ENCODE measurements at places on chromosomes 7 and 10. TPM values are rescaled to one million over a fixed set of nuclear protein-coding genes. Genes with fewer than 3 reads are reported as not detected.
A peak's percentile ranks its signal among the peaks of the same experiment; 100 is the strongest.

The AGBL3 gene
- total RNA-seq, result 3.4 TPM

The MALRD1 gene
- total RNA-seq, result not detected

The ATOH7 gene
- total RNA-seq, result not detected

The ASB10 gene
- not detected for total RNA-seq

The CHAT gene
- total RNA-seq, result not detected

DNA sequence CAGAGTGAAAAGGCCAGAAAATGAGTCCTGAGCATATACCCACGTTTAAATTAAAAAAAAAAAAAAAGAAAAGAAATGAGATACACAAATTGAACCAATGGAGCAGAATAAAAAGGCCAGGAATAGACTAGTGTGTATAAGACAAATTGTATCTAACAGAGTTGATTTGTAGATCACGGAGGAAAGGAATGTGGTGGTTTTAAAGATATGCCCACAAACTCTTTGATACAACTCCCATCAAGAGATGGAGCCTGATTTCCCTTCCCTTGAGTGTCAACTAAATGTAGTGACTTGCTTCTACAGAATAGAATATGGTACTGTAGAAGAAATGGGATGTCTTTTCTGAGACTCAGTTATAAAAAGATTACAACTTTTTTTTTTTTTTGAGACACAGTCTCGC lies 10.4 kb downstream of the SYPL1 start:
- H3K4me1 ChIP-seq, result peaks cover 16% of the 10 kb centered on the region
- H3K27ac ChIP-seq, result no peak overlapping the region
- DNase-seq, result no peak
- no peak overlapping the region for H3K4me3 ChIP-seq

- H3K36me3 ChIP-seq, result peaks cover 7% of the 10 kb centered on the region
- no peaks in the 10 kb centered on the region for H3K27me3 ChIP-seq
- no peak overlapping the region for H3K4me3 ChIP-seq
- peak overlapping the region; percentile 96 for H3K27ac ChIP-seq
These were observed 5.1 kb downstream of the ITPRIP start for GRCh38 chr10:104333032-104333727.

- H3K27ac ChIP-seq, result no peak overlapping the region
- H3K27me3 ChIP-seq, result no peaks in the 10 kb centered on the region
- no peak overlapping the region for H3K4me3 ChIP-seq
- no peaks in the 10 kb centered on the region for H3K36me3 ChIP-seq
These were observed 57.2 kb upstream of the SMNDC1 start for GRCh38 chr10:110361800-110362456.

- H3K27me3 ChIP-seq, result no peaks in the 10 kb centered on the region
- H3K4me3 ChIP-seq, result no peak overlapping the region
- no peak for DNase-seq
- peaks cover 14% of the 10 kb centered on the region for H3K4me1 ChIP-seq
- no peaks in the 10 kb centered on the region for H3K36me3 ChIP-seq
- H3K27ac ChIP-seq, result no peak overlapping the region
These were observed 93.8 kb downstream of the PARD3 start for GRCh38 chr10:34721208-34721840.

- no peaks in the 10 kb centered on the region for H3K27me3 ChIP-seq
- no peak overlapping the region for H3K4me3 ChIP-seq
These were observed 41.6 kb downstream of the CDC123 start for GRCh38 chr10:12237265-12238220.

DNA sequence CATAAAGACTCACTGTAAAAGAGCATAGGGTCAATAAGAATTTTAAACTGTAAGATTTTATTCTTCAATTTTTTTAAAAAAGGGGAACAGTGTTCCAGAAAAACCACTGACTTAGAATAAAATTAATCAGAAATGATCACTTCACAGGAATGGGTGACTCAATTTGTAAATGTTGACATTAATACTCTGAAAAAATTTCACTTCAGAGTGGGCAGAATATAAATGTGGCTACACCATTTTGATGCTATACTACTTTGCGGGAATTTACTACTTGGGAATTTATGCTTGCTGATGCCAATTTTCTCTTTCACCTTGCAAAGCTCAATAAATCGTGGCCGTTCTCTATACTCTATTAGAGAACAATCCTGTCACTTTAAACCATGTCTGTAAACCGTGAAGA lies 126.9 kb downstream of the HIBADH start:
- no peak overlapping the region for H3K4me3 ChIP-seq
- no peaks in the 10 kb centered on the region for H3K27me3 ChIP-seq
- no peak for DNase-seq
- H3K4me1 ChIP-seq, result no peaks in the 10 kb centered on the region
- no peak overlapping the region for H3K27ac ChIP-seq

- no peaks in the 10 kb centered on the region for H3K4me1 ChIP-seq
- H3K36me3 ChIP-seq, result no peaks in the 10 kb centered on the region
- no peak overlapping the region for H3K27ac ChIP-seq
- no peaks in the 10 kb centered on the region for H3K27me3 ChIP-seq
These were observed 156.3 kb upstream of the GRB10 start for GRCh38 chr7:50939021-50939420.

DNA sequence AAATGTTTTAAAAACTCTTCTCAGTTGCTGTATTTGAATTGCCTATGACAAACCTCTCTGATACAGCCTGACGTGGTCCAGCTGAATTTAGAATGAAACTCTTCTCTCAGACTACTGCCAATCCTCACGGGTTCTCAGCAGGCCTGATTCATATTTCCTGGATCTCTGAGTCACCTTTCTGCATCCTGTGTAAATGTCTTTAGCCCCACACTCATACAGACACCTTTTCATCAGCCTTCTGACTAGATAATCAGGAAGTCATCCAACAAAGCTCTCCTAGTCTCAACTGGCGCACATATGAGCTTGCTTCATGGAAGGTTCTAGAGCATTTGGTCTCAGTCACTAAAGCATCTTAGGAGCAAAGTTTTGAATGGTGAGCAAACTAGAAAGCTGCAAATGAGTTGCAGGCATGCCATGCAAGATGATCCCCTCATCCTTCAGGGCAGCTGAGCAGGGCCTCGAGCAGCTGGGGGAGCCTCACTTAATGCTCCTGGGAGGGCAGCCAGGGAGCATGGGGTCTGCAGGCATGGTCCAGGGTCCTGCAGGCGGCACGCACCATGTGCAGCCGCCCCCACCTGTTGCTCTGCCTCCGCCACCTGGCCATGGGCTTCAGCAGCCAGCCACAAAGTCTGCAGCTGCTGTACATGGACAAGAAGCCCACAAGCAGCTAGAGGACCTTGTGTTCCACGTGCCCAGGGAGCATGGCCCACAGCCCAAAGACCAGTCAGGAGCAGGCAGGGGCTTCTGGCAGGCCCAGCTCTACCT lies 182.8 kb downstream of the ARHGAP12 start:
- H3K27ac ChIP-seq, result peak overlapping the region; percentile 59
- H3K4me3 ChIP-seq, result no peak overlapping the region
- H3K4me1 ChIP-seq, result peaks cover 27% of the 10 kb centered on the region

DNA sequence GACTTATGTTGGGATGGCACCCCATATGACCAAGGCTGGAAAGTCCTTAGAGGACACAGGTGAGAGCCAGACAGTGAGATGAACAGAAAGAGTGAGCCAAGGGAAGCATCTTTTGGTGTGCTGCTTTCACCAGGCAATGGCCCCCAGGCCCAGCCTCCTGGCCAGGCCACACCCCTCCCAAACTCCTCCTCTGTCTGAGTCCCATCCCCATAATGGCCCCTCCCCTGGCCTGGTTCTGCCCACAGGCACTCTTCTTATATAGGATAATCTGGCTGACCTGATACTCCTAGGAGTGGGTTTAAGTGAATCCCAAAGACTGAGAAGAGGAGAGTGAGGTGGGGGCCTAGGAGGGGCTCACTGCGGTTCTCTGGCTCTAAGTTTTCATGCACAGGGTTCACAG lies 252.5 kb downstream of the RPS24 start:
- H3K4me1 ChIP-seq, result peaks cover 16% of the 10 kb centered on the region
- no peaks in the 10 kb centered on the region for H3K36me3 ChIP-seq
- no peak overlapping the region for H3K4me3 ChIP-seq
- no peak overlapping the region for H3K27ac ChIP-seq
- no peak for DNase-seq

DNA sequence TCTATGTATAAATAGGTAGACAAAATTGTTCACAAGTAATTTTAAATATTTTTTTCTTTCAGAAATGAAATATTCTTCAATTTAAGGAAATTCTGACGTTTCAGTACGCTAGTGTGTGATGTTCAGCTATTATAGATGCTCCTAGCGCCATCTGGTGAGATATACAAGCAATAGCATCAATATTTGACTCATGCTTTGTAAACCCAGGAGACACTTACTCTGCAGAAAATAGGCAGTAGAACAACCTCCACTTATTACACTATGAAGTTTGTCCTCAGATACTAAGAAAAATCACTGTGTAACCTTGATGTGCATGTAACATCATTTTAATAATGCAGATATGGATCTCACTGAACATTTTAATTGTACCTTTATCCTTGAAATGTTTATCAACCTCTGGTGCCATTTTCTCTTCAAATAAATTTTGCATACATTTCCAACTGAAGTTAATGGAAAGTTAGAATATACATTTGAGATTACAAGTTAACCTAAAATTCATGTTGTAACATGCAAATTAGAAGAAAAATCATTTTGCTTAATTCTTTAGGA lies 151.5 kb upstream of the FAM3C start:
- peaks cover 32% of the 10 kb centered on the region for H3K4me1 ChIP-seq
- peak; percentile 67 for DNase-seq
- no peak overlapping the region for H3K4me3 ChIP-seq
- no peak overlapping the region for H3K27ac ChIP-seq
- H3K36me3 ChIP-seq, result no peaks in the 10 kb centered on the region

All from endothelial cell of umbilical vein (primary cell).